ENCODE measurements at places on chromosomes 7 and 10. TPM values are rescaled to one million over a fixed set of nuclear protein-coding genes. Genes with fewer than 3 reads are reported as not detected.

PIP gene
- polyA plus RNA-seq: not detected

GIMAP5 gene
- 16.3 TPM for polyA plus RNA-seq

HOXA13 gene
- polyA plus RNA-seq: not detected

PRSS37 gene
- not detected for polyA plus RNA-seq

BAZ1B gene
- polyA plus RNA-seq: 22.4 TPM

NEBL gene
- not detected for polyA plus RNA-seq

ERVW-1 gene
- polyA plus RNA-seq: 0.06 TPM

PDE6C gene
- not detected for polyA plus RNA-seq

SLC26A5 gene
- polyA plus RNA-seq: not detected

FGL2 gene
- polyA plus RNA-seq: 23.7 TPM

AMPH gene
- polyA plus RNA-seq: not detected

LGI1 gene
- polyA plus RNA-seq: not detected

ABCB4 gene
- 12.5 TPM for polyA plus RNA-seq

ANKRD61 gene
- 0.24 TPM for polyA plus RNA-seq

OLAH gene
- not detected for polyA plus RNA-seq

GLI3 gene
- polyA plus RNA-seq: not detected

ATG9B gene
- polyA plus RNA-seq: 11.2 TPM

NACAD gene
- polyA plus RNA-seq: not detected

GOLGA7B gene
- polyA plus RNA-seq: not detected

TWIST1 gene
- polyA plus RNA-seq: not detected

KEL gene
- polyA plus RNA-seq: not detected

BLNK gene
- polyA plus RNA-seq: 217 TPM

NEUROD6 gene
- not detected for polyA plus RNA-seq

SEPHS1 gene
- 7.9 TPM for polyA plus RNA-seq

PANK1 gene
- polyA plus RNA-seq: 0.86 TPM

ERV3-1 gene
- 13.9 TPM for polyA plus RNA-seq

EPHB6 gene
- 37.6 TPM for polyA plus RNA-seq

CHRM2 gene
- polyA plus RNA-seq: not detected

FAM241B gene
- 1.2 TPM for polyA plus RNA-seq

POLL gene
- 16.5 TPM for polyA plus RNA-seq

C7orf57 gene
- not detected for polyA plus RNA-seq

GJD4 gene
- polyA plus RNA-seq: not detected

INSYN2A gene
- polyA plus RNA-seq: not detected

SDK1 gene
- not detected for polyA plus RNA-seq

PDLIM1 gene
- 357 TPM for polyA plus RNA-seq

GSAP gene
- polyA plus RNA-seq: 32.9 TPM

GCK gene
- polyA plus RNA-seq: 0.68 TPM

ACTR3C gene
- polyA plus RNA-seq: 5.2 TPM

PDE1C gene
- polyA plus RNA-seq: not detected

SPDYE8 gene
- 0.19 TPM for polyA plus RNA-seq

SPDYE6 gene
- 0.36 TPM for polyA plus RNA-seq

PRLHR gene
- polyA plus RNA-seq: not detected

LLCFC1 gene
- polyA plus RNA-seq: not detected

SFXN2 gene
- polyA plus RNA-seq: 6.4 TPM

RET gene
- polyA plus RNA-seq: 0.05 TPM

TRIL gene
- polyA plus RNA-seq: not detected

RBM20 gene
- not detected for polyA plus RNA-seq

STOX1 gene
- 0.24 TPM for polyA plus RNA-seq

TAS2R39 gene
- not detected for polyA plus RNA-seq

SPDYE11 gene
- polyA plus RNA-seq: 0.19 TPM

AKR1D1 gene
- not detected for polyA plus RNA-seq

DENND2A gene
- polyA plus RNA-seq: not detected
